ENCODE measurements at places on chromosomes 11 and 22. TPM values are rescaled to one million over a fixed set of nuclear protein-coding genes. Genes with fewer than 3 reads are reported as not detected.

GRCh38 chr22:42007922-42008321, 9.3 kb downstream of the WBP2NL start:
- no peaks in the 10 kb centered on the region for H3K4me1 ChIP-seq
- no peak overlapping the region for H3K27ac ChIP-seq
- H3K27me3 ChIP-seq = no peaks in the 10 kb centered on the region
- no peaks in the 10 kb centered on the region for H3K36me3 ChIP-seq
- DNase-seq = no peak

The APOBEC3H gene
- total RNA-seq = not detected

GRCh38 chr11:4040461-4040860, 54.1 kb upstream of the RRM1 start:
- H3K4me3 ChIP-seq = no peak overlapping the region
- no peak overlapping the region for H3K27ac ChIP-seq
- H3K27me3 ChIP-seq = no peaks in the 10 kb centered on the region
- H3K4me1 ChIP-seq = no peaks in the 10 kb centered on the region

DNA sequence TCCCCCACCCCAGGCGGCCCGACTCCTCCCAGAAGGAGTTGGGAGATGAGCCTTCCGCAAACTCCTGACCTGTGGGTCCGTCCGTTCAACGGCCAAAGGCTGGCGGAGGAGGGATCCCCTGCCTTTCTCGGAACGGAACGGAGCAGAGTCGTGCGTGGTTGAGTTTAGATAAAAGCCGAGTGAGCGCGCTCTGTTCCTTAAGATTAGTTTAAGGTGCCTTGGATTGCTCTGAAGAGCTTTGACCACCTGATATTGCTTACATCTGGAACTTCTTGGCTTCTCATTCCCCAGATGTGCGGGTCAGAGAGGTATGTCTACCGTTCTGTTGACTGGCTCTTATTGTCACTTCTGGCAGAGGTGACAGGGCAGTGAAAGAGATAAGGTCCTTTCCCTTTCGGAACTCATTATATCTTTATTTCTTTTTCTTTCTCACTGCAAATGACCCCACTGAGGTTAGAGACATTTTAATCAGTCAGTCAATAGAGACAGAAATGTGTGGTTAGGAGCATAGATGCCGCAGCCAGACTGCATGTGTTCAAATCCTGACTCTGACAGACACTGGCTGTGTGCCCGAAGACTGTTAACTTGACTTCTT, at the start of gene TRIM6:
TRIM6 (plus strand) TSS at position 31 of the 595 bp plus-strand sequence; CDS start at position 292, 261 bp downstream.
- H3K4me1 ChIP-seq = no peaks in the 10 kb centered on the region
- peak; percentile 32 for DNase-seq

DNA sequence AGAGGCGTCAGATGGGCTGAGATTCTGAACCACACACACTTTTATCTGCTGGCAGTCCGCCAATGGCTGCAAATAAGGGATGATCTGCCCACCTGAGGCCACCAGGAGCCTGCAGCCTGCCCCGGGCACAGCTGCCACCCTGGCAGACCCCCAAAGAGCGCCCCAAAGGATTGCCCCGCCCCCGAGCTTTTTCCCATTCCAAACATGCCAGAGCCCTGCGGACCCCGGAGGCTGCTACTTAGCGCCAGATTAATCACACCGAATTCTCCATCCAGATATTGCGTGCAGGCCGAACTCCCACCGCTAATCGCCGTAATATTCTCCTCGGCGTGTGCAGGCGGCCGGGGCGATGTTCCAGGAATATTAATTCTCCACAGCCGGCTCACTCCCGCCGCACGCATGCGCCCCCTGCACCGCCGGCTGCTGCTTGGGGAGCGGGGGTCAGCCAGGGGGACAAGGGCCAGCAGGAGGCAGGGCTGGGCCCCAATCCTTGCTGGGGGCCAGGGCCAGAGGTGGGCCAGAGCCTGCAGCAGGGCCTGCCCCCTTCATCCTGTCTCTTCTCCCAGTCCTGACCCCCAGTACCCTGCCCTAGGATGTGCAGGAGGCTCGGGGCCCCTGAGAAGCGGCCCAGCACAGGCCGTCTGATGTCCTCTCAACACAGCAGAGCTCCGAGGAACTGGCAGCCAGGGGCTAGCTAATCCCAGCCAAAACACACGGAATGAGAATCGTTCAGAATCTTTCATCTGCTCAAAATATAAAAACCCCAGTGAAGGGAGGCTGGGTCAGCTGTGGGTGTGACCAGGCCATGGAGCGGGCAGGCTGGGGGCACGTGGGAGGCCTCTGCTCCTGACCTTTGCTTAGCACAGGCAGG, 19.5 kb upstream of the TCF20 start:
- no peak overlapping the region for H3K4me3 ChIP-seq
- H3K36me3 ChIP-seq = no peaks in the 10 kb centered on the region
- H3K4me1 ChIP-seq = peaks cover 4% of the 10 kb centered on the region
- no peak overlapping the region for H3K27ac ChIP-seq
- DNase-seq = no peak
- peaks cover 1% of the 10 kb centered on the region for H3K27me3 ChIP-seq

DNA sequence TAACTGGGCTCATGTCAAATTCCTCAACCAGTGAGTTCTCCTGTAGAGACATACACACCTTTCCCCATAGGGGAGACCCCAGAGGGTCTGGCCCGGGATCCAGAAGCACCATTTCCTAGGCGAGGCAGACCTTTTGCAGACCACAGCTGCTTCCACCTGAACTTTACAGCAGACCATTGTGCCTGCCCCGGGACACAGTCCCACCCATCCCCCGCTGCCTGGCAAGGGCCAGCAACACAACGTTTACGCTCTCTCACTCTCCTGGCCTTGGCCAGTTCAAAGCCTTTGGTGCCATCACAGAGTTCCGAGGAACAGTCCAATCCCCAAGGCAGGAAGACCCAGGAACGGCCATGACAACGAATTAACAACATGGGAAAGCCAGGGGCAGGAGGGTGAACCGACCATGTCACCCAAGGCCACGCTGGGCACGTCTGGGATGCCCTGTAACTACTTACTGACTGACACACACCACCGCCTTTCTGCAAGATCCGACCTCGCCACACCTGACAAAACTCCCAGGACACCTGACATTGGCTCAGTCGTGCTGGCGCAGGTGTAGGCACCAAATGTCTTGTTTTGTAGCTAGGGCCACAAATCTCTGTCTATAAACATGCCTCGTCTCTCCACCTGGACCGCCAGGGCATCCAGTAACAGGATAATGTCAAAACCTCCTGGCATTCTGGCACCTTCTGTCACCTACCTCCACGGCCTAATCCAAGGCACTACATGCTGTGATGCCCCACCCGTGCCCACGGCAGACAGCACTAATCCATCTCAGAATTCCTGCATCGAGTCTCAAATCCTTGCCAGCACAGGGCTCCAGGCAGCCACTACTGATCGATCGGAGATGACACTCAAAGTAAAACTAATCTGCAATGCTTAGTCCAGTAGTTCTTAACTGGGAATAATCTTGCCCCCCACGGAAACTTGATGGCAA, 51.3 kb downstream of the MYH9 start:
- H3K4me1 ChIP-seq = peaks cover 20% of the 10 kb centered on the region
- H3K27ac ChIP-seq = peak overlapping the region; percentile 97
- peaks cover 10% of the 10 kb centered on the region for H3K36me3 ChIP-seq
- no peak overlapping the region for H3K4me3 ChIP-seq
- no peak for DNase-seq
- no peaks in the 10 kb centered on the region for H3K27me3 ChIP-seq

DNA sequence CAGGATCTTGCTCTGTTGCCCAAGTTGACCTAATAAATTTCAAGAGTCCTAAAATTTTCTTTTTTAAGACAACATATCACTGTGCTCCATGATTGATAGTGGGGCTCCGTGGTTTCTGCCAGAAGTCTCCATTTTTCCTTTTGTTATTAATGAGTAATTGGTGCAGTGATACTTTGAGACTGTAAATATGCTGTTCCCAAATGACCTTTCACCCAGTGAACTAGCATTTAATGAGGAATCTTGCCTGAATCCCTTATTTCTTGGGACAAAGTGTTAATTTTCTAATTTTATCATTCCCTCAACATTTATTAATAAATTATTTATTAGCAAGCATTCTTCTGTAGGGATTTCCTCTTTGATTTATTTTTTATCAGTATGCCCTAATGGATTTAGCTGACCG, 2.3 kb upstream of the DHCR7 start:
- no peaks in the 10 kb centered on the region for H3K4me1 ChIP-seq
- H3K4me3 ChIP-seq = no peak overlapping the region
- H3K27me3 ChIP-seq = no peaks in the 10 kb centered on the region
- DNase-seq = no peak
- H3K36me3 ChIP-seq = no peaks in the 10 kb centered on the region

- no peak overlapping the region for H3K27ac ChIP-seq
- H3K27me3 ChIP-seq = peaks cover 3% of the 10 kb centered on the region
- H3K36me3 ChIP-seq = no peaks in the 10 kb centered on the region
Measured at GRCh38 chr11:43504316-43504950, 145.7 kb downstream of the TTC17 start.

DNA sequence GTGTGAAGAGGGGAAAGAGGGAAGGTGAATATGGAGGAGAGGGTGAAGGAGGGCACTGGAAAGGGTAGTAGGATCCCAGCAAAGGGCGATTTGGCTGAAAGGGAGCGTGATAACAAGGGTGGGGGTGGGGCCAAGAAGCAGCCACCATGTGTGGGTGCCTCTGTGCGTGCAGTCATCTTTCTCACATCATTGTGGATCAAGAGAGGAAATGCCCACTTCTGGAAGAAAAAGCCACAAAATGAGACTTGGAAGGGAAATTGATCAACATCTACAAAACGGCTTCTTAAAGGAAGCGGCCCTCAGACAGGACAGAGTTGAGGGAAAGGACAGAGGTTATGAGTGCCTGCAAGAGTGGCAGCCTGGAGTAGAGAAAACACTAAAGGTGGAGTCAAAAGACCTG, 1.2 kb upstream of the CXCR5 start:
- no peaks in the 10 kb centered on the region for H3K27me3 ChIP-seq
- H3K4me3 ChIP-seq = no peak overlapping the region
- no peaks in the 10 kb centered on the region for H3K4me1 ChIP-seq
- H3K27ac ChIP-seq = no peak overlapping the region
- no peak for DNase-seq

- H3K4me3 ChIP-seq = no peak overlapping the region
- DNase-seq = no peak
- H3K27me3 ChIP-seq = no peaks in the 10 kb centered on the region
- H3K27ac ChIP-seq = no peak overlapping the region
- H3K36me3 ChIP-seq = no peaks in the 10 kb centered on the region
- no peaks in the 10 kb centered on the region for H3K4me1 ChIP-seq
Measured at GRCh38 chr22:29108137-29108536, 35.3 kb downstream of the KREMEN1 start.

DNA sequence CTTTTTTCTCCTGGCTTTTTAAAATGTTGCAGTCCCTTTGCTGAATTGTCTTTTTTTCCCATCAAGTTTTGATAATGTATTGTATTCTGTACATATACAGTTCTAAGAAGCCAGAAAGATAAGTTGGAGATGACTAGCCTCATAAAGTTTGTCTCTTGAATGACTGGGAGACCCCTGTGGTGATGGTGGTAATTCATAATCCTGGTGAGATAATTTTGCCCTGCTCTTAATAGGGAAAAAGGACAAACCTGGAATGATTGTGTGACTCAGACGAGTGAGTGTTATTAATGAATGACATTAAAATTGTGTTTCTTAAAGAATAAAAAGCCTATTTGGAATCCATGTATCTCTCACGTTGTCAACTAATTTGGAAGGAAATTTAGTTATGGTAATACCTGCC, 1.2 kb downstream of the HIKESHI start:
- DNase-seq = no peak
- no peaks in the 10 kb centered on the region for H3K27me3 ChIP-seq
- no peaks in the 10 kb centered on the region for H3K36me3 ChIP-seq
- H3K27ac ChIP-seq = no peak overlapping the region

DNA sequence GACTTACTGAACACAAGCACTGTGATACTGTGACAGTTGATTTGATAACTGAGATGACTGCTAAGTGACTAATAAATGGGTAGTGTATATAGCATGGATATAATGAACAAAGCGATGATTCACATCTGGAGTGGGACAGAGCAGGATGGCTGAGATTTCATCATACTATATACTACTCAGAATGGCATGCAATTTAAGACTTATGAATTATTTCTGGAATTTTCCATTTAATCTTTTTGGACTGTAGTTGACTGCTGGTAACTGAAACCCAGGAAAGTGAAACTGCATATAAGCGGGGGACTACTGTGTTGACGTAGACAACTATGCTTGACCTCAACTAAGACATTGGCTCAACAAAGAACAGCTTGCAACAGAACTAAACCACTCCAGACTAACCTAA, 20.0 kb upstream of the NUCB2 start:
- H3K36me3 ChIP-seq = no peaks in the 10 kb centered on the region
- H3K4me3 ChIP-seq = no peak overlapping the region
- no peaks in the 10 kb centered on the region for H3K27me3 ChIP-seq
- no peak overlapping the region for H3K27ac ChIP-seq
- H3K4me1 ChIP-seq = no peaks in the 10 kb centered on the region
- DNase-seq = no peak

The F2 gene
- not detected for total RNA-seq

GRCh38 chr11:37264783-37265182, 666.7 kb upstream of the RAG2 start:
- H3K27ac ChIP-seq = no peak overlapping the region
- no peaks in the 10 kb centered on the region for H3K36me3 ChIP-seq
- no peak overlapping the region for H3K4me3 ChIP-seq
- no peak for DNase-seq
- no peaks in the 10 kb centered on the region for H3K4me1 ChIP-seq

- no peaks in the 10 kb centered on the region for H3K4me1 ChIP-seq
- H3K27ac ChIP-seq = no peak overlapping the region
Measured at GRCh38 chr11:99188221-99188620, 167.5 kb downstream of the CNTN5 start.

GRCh38 chr11:121385688-121386087, 66.4 kb upstream of the SORL1 start:
- H3K27ac ChIP-seq = no peak overlapping the region
- no peaks in the 10 kb centered on the region for H3K36me3 ChIP-seq
- no peak for DNase-seq
- H3K27me3 ChIP-seq = no peaks in the 10 kb centered on the region
- no peaks in the 10 kb centered on the region for H3K4me1 ChIP-seq

DNA sequence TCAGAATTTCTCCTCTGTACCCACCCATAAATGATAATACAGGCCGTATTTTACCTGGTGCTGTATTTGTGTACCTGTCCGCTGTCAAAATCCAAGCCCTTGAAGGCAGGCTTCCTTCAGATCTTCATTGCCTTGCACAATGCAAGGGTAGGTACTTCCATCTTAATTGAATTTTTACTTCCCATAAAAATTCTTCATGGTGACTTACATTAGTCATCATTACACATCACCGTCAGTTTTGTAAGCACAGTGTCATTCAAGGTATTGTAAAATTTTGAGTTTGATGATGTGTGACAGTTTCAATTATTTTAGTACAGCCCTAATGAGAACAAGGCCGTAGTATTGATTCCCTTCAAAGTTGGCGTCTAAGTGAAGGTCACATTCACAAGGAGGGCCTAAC, 770 bp upstream of the TSG101 start:
- H3K36me3 ChIP-seq = no peaks in the 10 kb centered on the region
- H3K4me1 ChIP-seq = no peaks in the 10 kb centered on the region
- DNase-seq = no peak
- peak overlapping the region; percentile 97 for H3K4me3 ChIP-seq
- H3K27ac ChIP-seq = peak overlapping the region; percentile 91

The WBP2NL gene
- total RNA-seq = 0.96 TPM

GRCh38 chr22:43928468-43928867, 4.9 kb downstream of the PNPLA3 start:
- H3K36me3 ChIP-seq = no peaks in the 10 kb centered on the region
- no peak for DNase-seq
- no peak overlapping the region for H3K4me3 ChIP-seq
- no peak overlapping the region for H3K27ac ChIP-seq

The DEFB131B gene
- not detected for total RNA-seq

All from breast epithelium (tissue), 4 donors.